ENCODE measurements at places on chromosomes 2 and 18. TPM values are rescaled to one million over a fixed set of nuclear protein-coding genes. Genes with fewer than 3 reads are reported as not detected.

DNA sequence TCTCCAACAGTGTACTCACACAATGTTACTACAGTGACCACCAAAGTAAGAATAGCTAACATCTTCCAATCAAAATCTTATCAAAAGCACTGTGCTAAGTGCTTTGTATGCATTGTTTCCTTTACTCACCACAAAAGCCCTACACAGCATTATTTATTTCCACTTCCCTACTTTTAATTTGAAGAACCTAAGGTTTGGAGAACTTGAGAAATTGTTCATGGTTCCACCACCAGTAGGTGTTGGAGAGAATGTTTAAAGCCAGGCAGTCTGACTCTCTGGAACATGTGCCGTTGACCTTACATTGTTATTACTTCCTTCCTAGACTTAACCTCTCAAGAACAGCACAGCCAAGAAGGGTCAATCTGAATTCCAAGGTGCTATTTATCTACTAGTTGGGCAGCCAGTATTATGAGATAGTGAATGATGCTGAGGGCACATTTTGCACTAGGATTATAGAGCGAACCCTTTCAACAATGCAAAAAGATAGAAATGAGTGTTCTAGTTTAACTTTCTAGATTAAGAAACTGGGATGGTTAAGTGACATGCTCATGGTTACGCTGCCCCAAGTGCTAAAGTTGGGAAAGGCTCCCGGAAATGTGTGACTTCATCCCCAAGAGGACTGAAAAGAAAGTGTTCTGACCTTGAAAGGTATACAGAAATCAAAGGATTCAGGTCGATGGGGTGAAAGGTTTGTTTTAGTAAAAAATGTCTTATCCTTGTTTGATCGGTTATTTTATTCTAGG lies 55.2 kb upstream of the FAM136A start:
- DNase-seq: no peak

Gene ITGAV
- 195 TPM for total RNA-seq

GRCh38 chr18:23283916-23284430 lies 148.7 kb downstream of the CABLES1 start:
- DNase-seq: no peak

Gene MC4R
- total RNA-seq: not detected

Gene VAMP5
- 27.1 TPM for total RNA-seq

DNA sequence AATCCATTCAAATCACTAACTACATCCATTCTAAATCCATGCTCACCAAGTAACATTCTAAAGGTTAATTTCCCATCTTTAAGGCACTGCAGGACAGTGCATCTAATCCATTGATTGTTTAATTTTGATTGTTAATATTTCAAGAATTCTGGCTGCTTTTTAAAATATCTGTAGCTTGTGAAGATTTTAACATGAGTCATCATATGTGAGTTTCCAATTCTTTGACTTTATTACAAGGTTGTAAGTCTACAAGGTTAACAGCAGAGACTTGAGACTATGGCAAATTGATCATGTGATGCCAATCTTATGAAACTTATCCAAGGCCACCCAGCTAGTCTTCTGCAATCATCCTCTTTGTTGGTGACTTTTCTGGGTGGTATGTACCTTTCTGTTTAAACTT lies 349.2 kb upstream of the ZC3H15 start:
- DNase-seq: no peak

DNA sequence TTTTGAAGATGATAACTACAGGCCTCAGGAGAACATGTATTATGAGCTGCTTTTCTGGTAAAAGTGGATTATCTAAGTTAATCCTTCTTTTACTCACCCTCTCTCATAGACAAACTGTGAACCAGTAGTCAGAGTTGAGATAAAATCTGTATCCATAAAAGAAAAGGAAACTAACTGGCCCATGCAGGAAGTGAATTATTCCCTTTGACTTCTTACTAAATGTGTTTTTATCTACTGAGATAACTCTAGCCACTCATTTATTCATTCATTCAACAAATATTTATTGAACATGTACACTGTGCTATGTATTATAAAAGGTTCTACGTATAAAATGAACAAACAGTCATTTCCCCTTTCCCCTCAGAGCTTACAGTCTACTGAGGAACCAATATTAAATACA lies 10.0 kb downstream of the WDR35 start:
- DNase-seq: no peak

Gene POTEE
- not detected for total RNA-seq

DNA sequence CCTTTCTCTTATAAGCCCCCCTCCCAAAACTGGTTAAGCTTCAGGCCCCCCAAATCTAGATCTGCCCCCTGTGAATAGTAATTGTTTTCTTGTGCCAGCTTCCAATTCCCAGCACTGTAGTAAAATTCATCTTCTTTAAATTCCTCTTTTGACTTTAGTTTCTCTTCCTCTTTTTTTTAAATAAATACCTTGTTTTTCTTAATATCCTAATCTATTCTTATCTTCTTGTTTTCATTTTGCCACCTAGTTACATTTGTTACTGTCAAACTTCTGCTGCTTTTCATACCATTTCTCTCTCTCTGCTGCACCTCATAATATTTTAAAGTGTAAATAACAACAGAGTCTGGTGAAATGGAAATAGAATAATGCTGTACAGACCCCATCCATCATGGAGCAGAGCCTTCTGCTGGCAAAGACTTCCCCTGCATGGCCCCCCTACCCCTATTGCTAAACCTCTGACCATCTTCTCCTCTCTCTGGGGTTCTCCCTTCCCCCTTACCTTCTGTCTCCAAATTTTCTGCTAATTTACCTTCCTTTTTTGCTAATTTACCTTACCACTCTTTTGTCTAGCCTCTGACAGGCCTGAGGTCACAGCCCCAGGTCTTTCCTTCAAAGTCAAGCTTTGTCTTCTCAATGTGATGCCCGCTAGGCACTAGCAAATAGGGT lies 94.9 kb upstream of the PAPOLG start:
- no peak for DNase-seq

Gene SPATA3
- total RNA-seq: not detected

- no peak for DNase-seq
These were observed 66.8 kb upstream of the SALL3 start for GRCh38 chr18:78912844-78913243.

- DNase-seq: no peak
These were observed 1.3 kb upstream of the UBE2E3 start for GRCh38 chr2:180978903-180979748.

Gene GREB1
- 13.5 TPM for total RNA-seq

DNA sequence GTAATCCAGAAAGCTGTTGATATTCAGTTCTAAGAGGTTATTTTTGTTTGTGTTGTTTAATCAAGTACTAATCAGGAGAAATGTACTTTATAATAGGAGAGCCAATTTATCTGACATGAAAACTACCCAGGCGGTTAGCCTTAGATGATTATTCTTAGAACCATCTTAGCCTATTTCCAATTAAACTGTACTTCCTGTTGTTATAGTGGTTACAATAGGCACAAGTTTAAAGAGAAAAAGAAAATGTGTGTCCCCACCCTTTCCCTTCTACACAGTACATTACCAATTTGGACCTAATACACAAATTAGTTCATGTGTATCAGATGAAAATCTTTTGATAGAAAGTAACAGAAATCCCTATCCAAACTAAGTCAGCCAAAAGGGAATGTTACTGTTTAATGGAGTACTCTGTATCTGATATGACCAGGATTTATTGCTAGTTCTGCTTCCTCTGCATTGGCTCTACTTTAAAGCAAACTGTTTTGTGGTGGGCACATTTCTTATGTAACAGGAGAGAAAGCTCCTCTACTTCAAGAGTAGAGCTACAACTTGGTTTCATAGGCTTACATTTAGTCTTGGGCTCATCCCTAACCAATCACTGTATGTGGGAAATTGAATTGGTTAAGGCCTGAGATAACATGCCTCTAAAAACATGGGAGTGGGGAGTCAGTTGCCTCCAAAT lies 217.9 kb downstream of the UBE2E3 start:
- no peak for DNase-seq

DNA sequence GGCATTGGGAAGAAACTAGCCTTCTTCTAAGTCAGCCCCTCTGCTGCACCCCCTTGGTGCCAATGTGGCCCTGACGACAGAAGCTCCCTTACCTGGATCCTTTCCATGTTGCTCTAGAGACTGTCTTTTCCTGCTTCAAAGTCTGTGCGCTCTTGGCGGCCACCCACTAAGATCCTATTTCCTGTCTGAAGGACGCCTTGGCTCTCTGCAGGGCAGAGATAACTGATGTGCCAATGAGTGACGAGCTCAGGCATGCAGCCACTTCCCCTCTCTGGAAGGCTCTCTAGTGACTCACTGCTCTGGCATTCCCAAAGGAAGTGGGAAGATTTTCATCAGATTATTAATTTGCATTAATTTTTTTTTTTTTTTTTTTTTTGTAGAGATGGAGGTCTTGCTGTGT lies 273.5 kb downstream of the CDH20 start:
- DNase-seq: peak; percentile 7

DNA sequence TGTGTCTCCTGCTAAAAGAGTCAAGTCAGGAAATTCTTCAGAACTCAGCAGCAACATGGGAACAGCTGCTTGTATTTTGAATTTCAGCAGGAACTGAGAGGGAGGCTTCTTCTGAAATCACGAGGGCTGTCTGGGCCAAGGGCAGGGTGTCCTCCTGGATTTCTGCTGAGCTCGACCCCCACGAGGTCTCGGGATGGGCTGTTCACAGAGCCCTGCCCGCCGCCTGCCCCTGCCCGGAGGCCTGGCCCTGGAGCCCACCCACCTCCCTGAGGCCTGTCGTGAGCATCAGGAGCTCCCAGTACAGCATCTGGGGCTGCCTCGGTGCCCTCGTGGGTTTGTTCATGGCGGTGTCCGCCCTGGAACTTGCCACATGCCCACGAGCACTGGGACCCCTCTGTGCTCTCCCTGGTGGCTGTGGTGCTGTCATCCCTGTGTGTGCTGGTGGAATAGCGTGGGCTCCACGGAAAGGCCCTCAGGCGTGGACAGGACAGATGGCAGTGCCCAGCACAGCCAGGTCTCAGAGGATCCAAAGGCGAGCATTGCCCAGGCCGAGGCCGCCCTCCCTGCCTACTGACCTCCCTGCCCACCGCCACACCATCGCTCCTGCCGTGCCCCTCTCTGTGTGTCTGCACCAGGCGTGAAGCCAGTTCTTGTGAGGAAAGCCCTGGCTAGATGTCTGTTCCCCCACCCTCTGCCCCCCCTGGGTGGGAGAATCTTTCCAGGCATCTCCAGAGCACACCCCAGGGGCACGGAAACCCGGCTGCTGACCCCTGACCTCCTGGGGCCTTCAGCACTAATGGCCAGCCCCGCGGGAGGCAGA lies 25.9 kb downstream of the RAMP1 start:
- DNase-seq: no peak

DNA sequence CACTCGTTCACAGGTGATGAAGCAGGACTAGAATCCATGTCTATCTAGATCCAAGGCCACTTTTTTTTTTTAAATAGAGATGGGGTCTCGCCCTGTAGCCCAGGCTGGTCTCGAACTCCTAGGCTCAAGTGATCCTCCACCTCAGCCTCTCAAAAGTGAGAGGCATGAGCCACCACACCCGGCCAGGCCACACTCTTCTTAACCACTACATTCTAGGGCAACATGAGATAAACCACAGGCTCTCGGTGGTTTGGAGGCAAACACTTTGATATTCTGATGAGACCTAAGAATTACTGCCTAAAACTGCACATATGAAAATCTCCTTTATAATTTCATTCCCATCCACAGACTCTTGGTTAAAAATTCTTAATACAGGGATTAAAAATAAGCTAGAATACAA lies 51.8 kb downstream of the USP34 start:
- no peak for DNase-seq

- no peak for DNase-seq
These were observed 11.9 kb downstream of the TTC39C start for GRCh38 chr18:24026457-24026856.

DNA sequence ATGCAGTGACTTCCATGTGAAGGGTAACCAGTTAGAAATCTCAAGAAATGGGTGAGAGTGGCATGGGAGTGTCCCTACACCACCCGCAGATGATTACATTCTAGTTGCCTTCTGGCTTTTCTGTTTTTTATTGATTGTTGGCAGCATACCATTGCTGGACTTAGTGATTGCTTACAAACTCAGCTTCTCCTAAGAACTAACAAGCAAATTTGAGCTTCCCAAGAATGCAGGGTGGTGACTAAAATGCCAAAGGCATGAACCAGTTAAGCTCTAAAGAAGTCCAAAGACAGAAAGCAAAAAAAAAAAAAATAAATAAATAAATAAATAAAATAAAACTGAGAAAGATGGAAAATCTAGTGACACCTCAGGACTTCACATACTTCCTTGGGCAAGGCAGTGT lies 245.5 kb upstream of the PARD3B start:
- DNase-seq: no peak

DNA sequence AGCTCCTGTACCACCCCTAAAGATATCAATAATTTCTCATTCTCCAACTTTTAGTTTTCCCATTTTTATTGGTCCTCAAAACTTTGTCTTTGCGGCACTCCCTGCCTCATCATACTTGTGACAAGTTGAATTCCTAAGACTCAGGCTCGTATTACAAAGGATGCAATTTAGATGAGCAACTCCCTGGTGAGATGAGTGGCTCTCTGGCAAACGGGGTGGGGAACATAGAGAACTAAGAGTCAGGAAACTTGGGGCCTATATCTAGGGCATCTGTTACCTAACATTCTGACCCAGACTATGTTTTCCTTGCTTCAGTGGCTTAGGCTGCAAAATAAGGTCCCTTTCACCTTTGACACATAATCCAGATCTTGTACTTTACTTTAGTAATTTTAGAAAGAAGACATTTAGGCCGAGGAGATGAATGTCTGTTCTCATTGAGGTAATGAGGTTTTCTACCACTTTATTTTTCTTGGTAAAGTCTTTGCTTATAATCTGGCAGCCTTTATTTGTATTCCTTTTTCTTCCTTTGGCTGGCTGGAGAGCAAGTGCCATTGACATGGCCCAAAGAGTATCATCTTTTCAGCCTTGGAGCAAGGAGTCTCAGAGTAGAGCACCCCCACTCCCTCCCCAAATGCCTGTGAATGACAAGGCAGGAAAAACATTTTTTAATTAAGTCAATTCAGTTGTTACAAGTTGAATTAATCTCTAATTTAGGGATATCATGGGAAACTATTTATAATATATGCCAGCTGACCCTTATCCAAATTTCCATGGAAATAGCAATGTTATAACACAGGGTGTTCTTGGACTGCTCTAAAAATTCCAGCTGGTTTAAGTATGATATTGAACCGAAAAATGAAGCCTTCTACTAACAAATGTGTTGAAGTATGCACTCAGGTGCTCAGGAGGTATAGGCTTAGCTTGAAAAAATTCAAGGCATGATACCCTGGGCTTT lies 15.2 kb downstream of the TSPYL6 start:
- DNase-seq: no peak

GRCh38 chr2:172953411-172953810 lies 122.2 kb upstream of the MAP3K20 start:
- no peak for DNase-seq

GRCh38 chr2:96984300-96984699 lies 2.1 kb downstream of the FAM178B start:
- no peak for DNase-seq
